HEK293T (cell line): ENCODE measurements at places on chromosomes 16 and 17.

DNA sequence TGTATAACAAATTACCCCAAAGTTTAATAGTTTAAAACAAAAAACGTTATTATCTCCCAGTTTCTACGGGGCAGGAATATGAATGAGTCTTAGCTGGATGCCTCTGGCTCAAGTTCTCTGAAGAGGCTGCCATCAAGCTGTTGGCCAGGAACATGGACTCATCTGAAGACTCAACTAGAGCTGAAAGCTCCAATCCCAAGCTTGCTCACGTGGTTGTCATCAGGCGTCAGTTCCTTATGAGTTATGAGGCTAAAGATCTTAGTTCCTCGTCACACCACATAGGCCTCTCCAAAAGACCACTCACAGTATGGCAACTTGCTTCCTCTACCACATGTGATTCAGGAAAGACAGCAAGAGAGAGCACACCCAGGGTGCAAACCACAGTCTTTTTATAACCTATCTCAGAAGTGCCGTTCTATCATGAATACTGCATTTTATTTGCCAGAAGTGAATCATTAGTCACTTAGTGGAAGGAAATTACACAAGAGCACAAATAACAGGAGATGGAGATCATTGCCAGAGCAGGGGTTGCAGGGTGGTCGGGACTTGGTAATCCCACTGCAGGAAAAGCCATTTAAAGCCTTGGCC, 48.7 kb upstream of the NLK start:
- DNase-seq = no peak

DNA sequence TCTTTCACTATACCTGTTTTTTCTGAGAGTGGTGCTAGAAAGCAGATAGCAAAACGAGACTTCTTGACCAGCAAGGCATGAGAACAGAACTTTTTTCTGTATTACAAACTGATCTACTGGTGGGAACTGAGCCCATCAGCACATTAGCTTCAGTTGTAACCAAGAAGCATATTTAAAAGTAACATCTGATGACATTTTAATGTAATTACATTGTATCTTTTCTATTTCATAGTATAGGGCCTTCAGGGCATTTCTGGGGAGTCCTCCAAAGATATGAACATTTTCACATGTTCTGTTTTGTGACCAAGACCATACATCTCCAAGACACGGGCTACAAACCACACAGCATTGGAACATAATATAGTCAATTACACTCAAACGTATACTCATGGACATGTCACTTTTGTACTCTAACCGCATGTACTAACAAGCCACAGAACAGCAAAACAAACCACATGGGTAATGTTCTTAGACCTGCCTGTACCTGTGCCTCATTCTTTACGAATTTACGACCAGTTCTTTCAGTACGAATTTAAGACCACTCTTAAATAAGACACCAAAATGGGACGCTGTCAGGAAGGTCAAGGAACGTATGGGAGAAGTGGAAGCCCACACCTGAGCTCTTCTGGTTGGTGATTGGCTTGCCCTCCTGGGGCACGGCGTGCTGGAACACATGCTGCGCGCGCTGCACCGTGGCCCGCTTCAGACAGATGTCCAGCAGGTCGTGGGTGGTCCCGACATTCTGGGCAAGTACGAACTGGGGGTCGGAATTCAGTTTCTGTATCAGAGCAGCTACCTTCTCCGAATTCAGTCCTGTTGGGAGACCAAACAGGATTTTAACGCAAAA, 825 bp downstream of the BLMH start:
- DNase-seq = peak; percentile 49

GRCh38 chr16:31201582-31202413, 762 bp downstream of the PYCARD start:
- DNase-seq = no peak

- no peak for DNase-seq
These were observed 165.1 kb upstream of the TNRC6C start for GRCh38 chr17:77793146-77793970.

DNA sequence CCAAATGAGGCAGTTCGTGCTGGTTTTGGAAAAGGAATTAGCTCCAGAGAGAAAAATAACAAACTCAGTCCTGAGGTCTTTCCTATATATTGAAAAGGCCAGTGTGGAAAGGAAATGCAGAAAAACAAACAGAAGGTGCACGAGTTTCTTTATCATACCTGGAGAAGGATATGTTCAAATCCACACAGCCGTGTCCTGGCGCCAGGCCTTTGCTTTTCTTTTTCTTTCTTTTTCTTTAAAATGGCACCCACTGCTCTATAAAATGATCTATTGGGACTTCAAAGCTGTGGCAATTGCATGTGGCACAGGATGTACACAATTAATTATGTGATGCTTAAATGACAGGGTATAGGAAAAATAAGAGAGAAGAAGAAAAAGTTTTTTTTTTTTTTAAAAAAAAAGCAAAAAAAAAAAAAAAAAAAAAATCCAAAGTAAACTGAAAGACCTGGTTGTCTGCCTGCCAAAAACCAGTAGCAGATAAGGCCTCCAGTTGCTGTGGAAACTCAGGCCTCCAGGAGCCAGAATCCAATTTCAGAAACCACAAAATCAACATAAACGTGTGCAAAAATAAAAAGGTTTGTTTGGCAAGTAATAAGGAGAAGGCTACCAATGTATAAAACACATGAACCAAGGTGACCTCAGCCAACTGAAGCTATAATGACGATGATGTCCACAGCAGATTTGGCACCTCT, 957.6 kb upstream of the SOX9 start:
- peak; percentile 37 for DNase-seq
